CD4-positive, alpha-beta T cell treated with Interleukin-4 for 1 hour (primary cell): ENCODE measurements at places on chromosomes 5 and 9.

DNA sequence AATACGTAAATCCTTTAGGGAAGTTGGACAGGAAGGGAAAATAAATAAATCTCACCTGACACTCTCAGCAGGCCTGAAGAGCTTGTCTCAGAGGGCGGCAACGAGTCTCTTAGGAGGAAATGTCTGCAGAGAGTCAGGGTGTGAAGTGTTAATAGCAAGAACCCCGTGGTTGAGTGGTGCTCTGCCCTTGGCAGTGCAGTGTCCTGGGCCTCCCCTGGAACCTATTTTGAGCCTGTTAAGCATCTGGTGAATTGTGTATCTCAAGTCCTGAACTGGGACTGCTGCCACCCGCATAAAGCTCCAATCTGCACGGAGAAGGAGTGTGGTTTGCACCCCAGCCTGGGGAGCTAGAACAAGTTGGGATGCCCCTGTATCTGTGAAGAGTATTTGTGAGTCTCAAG lies 211.8 kb downstream of the GOLPH3 start:
- no peak for DNase-seq

DNA sequence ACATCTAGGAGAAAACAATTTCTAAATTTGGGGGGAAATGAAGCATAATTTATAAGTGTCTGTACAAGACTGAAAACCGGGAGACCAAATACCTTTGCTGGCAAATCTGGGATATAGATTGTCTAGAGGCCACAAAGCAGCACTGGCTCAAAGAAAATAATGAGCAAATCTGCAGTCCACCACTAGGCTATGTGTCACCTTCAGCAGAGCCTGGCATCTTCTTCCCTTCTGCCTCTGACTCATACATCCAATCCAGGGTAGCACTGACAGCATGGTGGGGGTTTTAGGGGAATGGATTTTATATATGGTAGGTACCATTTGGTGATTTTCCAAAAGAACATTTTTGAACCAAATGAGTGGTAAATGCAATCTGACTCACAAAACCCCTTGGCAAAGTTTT lies 12.8 kb downstream of the FAM81B start:
- no peak for DNase-seq

DNA sequence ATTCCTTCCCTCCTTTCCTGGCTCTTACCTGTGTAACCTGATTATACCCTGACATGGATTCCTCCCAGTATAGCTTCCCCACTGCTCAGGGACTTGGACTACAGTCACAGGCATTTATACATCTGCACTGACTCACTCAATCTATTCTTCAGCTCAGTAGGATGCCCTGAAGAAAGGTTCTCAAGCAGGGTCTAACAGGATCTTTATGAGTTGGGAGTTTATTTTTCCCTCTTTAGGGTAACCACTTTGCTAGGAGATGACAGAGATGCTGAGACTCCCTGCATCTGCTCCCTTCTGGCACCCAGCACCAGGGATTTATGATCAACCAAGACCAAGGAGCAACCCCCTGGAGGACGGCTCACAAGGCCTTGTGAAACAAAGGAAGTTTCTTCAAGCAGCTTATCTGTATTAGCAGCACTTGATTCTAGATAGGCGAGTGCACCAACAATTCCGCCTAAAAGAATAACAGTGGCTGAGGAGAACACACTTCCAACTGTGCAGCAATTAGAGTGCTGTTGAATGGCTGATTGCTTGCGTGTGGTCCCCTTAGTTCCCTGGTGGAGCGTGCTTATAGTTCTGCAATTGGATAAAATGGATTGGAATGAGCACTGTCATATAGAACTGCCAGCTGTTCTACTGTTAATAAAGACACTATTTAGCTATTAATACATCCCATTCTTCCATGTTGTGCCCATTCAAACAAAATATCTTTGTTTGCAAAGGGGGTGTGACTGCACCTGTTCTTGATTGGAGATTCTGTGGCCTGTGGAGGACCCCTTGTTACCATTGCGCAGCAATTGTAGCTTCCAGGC lies 482.6 kb downstream of the ZNF608 start:
- no peak for DNase-seq

- DNase-seq, result peak; percentile 86
Observed at GRCh38 chr5:132466433-132467286, 23.9 kb downstream of the IRF1 start.

- DNase-seq, result no peak
Observed at GRCh38 chr9:6557883-6558616, 87.5 kb downstream of the GLDC start.

DNA sequence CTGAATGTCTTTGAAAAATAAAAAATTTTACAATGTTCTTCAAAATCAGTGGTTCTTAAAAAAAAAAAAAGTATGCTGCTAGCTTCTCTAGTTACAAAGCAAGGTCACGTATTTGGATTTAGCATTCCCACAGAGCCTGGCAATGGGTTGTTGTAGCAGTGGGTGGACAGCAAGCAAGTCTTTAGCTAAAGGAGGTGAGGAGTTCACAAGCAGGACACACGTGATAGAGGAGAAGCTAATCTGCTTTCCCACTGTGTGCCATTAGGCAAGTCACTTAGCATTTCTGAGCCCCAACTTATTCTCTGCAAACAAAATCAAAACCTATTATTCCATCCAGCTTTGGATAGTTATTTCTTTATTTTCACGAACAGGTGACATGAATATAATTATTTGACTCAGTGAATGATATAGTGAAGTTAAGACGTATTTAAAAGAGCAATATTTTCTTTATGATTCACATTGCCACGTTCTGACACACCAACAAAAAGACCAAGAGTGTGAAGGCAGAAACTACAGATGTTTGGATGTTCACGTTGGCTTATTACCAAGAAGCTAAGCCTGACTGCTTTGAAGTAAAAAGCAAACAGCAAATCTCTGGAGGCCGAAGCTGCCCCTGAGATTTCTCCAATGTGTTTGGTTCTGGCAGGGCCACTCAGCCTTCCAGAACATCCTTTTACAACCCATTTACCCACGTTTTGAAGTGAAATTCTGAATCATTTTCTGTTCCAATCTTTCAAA lies 612.1 kb upstream of the CDH6 start:
- DNase-seq, result no peak

- DNase-seq, result no peak
Observed at GRCh38 chr5:90747693-90748092, 189.1 kb downstream of the ADGRV1 start.

DNA sequence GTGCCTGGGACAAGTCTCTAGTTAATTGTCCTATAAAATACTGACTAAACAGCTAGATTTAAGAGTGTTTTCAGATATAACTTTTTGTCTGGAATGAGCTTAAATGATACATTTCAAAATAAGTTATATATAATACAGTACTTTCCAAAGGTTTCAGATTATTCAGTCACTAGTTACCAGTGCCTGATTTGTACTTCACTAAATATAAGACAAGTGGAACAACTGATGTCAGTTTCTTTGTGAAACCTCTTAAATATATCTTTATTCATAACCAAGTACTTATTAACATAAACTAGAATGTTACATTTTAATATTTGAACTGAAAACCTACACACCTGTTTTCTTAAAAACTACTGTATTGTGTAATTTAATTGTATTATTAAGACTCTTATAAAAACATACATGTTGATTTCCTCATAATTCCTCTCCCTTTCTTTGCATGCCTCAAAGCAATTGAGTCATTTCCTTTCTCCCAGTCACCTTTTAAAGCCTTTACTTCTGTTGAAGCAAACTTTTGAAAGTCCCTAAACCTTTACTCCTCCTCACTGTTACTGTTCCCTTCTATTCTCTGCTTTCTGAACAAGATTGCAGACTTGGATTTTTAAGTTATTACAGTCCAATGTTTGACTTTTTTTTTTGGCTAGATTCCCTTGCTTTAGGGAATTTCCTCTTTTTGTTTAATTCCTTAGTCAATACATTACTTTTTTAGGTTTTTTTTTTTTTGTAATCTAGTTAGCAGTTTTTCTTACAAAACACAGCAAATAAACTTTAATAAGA lies 8.7 kb upstream of the SEMA6A start:
- DNase-seq, result no peak

- DNase-seq, result no peak
Observed at GRCh38 chr5:109953761-109954160, 264.0 kb downstream of the MAN2A1 start.

DNA sequence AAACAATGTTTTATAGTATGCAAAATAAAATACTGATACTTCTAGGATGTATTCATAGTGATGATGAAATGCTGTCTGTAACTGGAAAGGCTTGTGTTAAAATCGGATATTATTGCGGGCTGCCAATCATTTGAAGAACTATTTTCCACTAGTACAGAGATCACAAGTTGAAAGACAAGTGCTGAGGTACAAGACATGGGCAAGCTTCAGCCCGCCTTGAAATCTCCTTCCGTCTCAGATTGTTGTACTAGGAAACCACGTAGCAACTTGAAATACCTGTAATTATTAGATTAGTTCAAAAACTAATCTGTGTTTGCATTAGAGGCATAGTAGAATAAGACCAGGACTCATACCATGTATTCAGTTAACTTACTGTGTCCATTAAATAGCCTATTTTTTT lies 218.2 kb downstream of the ARHGEF28 start:
- no peak for DNase-seq

GRCh38 chr9:15743512-15743911 lies 190.7 kb downstream of the CCDC171 start:
- DNase-seq, result no peak

GRCh38 chr5:179345433-179346321 lies at the start of gene ADAMTS2:
ADAMTS2 (minus strand) TSS chr5:179345461; CDS start chr5:179345328, 133 bp downstream.
- DNase-seq, result no peak

DNA sequence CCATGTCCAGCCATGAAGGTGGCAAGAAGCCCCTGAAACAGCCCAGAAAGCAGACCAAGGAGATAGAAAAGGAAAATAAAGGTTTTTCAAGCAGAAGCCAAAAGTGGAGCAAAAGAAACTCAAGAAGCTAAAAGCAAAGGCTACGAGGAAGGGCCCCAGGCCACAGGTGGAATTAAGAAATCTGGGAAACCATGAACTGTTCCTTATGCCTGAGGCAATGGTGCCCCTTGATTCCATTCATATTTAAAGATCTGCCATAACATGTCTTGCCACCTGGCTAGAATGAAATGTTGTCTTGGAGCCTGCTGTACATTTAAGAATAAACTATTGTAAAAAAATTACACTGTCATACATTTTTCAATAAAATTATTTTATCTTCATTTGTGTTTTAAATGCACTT lies 59.5 kb upstream of the TARS1 start:
- no peak for DNase-seq

- no peak for DNase-seq
Observed at GRCh38 chr5:6905423-6905822, 192.2 kb downstream of the TENT4A start.

GRCh38 chr5:143086908-143087637 lies 316.4 kb downstream of the NR3C1 start:
- no peak for DNase-seq

DNA sequence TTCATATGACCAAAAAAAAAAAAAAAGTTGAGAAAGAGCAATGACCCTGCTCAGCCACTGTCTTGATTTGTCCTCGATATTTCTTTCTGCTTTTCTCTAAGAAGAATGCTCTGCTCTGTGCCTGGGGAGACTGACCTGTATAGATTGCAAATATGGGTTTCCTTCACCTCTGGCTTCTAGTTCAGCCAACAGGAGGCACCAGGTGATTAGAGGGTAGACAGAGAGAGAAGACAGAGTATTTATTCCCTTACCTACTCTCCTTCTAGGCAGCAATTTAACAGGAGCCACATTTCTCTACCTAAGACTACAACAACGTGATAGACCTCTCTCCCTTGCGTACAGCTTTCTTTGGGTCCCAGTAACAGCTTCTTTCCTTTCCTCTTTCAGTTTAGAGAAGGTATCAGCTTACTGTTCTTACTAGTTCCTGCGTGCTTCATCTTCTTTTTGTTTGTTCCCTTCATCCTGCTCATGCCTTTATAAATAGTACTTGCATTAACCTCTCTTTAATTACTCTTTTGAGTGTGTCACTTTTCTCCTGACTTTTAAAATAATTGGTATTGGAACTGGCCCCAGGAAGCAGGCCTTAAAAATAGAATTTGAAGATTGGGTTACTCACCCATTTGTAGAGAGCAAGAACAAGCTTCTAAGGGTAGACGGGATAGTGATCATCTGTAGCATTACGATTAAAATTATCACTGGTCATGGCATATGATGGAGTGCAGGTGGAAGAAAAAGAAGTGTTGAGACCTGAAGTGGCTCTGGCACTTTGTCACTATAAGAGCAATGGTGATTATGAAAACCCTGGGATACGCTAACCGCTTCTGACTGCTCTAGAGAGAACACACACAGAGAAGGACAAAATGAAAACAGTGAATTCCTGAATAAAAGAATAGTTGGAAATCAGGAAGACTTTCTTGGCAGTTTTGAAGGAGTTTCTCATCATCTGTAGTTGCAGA lies 161.2 kb upstream of the FSTL4 start:
- DNase-seq, result no peak

- DNase-seq, result no peak
Observed at GRCh38 chr9:9142001-9142400, 1342.4 kb upstream of the DMAC1 start.

GRCh38 chr9:94061864-94062263 lies 22.4 kb upstream of the PTPDC1 start:
- no peak for DNase-seq

- DNase-seq, result no peak
Observed at GRCh38 chr5:139403418-139403786, 487 bp downstream of the SPATA24 start.

DNA sequence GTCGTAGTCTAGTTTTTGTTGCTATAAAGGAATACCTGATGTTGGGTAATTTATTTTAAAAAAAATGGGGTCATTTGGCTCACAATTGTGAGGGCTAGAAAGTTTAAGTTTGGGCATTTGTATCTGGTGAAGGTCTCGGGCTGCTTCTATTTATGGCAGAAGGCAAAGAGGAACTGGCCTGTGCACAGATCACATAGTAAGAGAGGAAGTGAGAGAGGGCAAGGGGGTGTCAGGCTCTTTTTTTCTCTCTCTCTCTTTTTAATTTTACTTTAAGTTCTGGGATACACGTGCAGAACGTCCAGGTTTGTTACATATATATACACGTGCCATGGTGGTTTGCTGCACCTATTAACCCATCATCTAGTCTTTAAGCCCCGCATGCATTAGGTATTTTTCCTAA lies 453.3 kb downstream of the DIRAS2 start:
- no peak for DNase-seq

DNA sequence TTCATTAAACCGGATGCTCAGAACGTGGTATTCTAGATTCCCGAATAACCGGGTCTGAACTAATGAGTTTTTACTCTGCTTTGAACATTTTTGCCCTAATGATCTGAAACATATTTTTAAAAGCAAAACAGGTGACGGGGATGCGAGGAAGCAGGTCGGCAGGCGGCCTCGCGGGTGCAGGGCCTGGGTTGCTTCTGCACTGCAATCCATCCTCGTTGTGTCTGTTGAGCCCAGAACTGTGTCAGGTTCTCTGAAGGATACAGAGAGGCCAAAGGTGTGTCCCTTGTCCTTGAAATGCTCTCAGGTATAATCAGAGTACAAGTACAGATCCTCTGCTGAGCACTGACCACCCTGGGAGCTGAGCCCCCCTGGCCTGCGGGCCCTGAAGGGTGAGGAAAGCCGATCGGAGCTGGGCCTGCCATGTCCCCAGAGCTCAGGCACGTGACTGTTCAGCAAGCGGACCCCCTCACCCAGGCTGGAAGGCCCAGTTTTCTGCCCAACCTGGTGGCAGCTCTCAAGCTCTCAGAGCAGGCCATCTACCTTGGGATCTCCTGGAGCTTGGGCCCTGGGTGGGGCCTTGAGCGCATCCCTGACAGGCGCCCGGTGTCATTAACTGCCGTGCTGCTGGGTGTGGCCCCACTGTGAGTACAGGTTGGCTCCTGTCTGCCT lies 151.8 kb downstream of the OLFM1 start:
- DNase-seq, result no peak

GRCh38 chr9:129773262-129774048 lies 20.6 kb upstream of the PTGES start:
- peak; percentile 19 for DNase-seq
